ENCODE measurements at places on chromosomes 16 and 17.

- no peak for DNase-seq
These were observed at the start of gene HOXB7 for GRCh38 chr17:48610282-48611211. Gene HOXB7 (minus strand): TSS chr17:48611017. CDS start chr17:48610918, 99 bp downstream.

DNA sequence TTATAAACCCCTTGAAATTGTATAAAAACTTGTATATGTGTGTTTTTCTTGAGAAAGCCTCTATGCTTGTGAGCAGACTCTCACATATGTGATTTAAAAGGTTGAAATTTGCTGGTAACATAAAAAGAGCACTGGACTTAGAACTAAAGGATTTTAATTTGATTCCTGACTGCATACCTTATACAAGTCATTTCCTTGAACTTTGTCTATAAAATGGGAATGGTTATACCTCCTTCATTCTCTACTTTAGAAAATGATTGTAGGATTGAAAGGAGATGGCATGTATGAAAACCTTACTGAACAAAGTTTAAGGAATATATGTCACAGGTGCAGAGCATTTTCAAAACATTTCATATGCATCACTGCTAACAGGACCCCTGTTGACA is 10.4 kb upstream of the ARL2BP start:
- DNase-seq = no peak

DNA sequence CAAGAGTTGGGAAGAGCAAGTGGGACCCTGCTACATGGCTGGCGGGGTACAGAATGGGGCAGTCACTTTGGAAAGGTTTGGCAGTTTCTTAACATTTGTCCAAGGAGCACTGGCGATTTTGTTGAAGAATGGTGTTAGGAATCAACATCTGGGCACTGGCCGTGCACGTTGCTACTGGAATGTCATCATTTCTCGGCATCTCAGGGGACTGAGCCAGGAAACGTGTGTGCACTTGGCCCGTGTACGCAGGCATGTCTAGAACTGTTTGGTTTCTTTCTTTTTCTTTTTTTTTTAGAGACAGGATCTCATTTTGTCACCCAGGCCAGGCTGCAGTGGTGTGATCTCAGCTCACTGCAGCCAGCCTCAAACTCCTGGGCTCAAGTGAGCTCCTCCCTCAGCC is 17.3 kb upstream of the FOXK2 start:
- DNase-seq = no peak

GRCh38 chr17:81489998-81490992 is 22.3 kb downstream of the ACTG1 start:
- no peak for DNase-seq
